Stimulated activated CD4-positive, alpha-beta T cell treated with anti-CD3 and anti-CD28 coated beads, Interleukin-2, amount 100 ng/mL, for 4 hours (primary cell): ENCODE measurements at places on chromosomes 2 and 18.
A peak's percentile ranks its signal among the peaks of the same experiment; 100 is the strongest.

- peak; percentile 72 for DNase-seq
These were observed 35.2 kb downstream of the FAM178B start for GRCh38 chr2:96951125-96951654.

DNA sequence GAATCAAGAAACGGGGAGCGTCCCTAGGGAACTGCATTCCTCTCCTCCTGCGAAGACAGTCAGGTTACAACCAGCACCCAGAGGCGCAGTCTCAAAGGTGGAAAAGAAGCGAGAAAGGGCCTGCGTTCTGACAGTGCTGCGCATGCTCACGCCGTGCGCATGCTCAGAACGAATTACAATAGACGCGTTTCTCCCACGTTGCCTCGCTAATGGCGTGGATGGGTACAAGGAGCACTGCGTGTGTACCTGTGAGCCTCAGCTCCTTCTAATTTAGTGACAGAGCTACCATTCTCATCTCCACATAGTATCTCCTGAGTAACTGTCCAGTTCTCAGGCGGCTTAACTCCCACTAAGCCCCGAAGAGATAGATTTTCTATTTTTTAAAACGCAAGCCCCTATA lies 448.8 kb downstream of the TXNL1 start:
- no peak for DNase-seq

- no peak for DNase-seq
These were observed 303.6 kb upstream of the ID2 start for GRCh38 chr2:8378016-8378810.

- no peak for DNase-seq
These were observed 77.5 kb downstream of the CDCA7 start for GRCh38 chr2:173432049-173432754.

GRCh38 chr2:7004636-7005035 lies 87.4 kb downstream of the RNF144A start:
- no peak for DNase-seq

- no peak for DNase-seq
These were observed 623.1 kb downstream of the CCDC85A start for GRCh38 chr2:56806924-56807323.

- no peak for DNase-seq
These were observed 440.8 kb upstream of the KLHL29 start for GRCh38 chr2:22944143-22944542.

GRCh38 chr2:237712477-237713377 lies 85.3 kb downstream of the LRRFIP1 start:
- no peak for DNase-seq

DNA sequence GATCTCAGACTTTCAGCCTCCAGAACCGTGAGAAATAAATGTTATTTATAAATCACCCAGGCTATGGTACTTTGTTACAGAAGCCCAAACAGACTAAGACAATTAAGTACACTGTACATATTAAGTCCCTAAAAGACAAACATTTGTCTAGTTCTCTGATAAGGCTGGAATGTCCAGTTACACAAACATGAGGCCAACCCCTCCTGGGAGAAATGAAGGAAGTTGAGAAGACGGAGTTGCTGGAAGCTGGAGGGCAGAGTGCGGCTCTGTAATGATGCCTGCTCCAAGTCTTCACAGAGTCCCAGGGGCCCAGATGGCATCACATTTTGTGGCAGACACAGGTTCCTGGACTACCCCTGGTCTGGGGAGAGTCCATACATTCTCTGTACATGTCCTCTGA lies 79.2 kb upstream of the ST8SIA3 start:
- no peak for DNase-seq

DNA sequence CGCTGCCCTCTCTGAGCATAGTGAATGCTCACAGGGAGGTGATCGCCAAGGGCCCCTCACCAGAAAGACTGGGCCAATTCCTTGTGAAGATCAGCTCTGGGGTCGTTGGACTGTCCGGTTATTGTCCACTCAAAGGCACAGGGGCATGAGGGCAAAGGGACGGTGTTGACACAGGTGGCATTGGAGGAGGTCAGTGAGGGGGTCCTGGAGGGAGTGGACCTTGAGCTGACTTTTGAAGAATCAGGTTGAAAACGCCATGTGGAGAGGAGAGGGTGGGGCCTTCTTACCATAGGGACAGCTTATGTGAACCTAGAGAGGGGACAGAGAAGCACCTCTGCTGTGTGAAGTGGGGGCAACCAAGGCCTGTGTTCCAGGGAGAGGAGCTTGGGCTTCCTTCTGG lies 131.5 kb downstream of the TFCP2L1 start:
- no peak for DNase-seq

- DNase-seq, result peak; percentile 22
These were observed 459.5 kb downstream of the DLGAP1 start for GRCh38 chr18:3995476-3996102.

- DNase-seq, result no peak
These were observed 118.3 kb downstream of the CMPK2 start for GRCh38 chr2:6747433-6747832.

DNA sequence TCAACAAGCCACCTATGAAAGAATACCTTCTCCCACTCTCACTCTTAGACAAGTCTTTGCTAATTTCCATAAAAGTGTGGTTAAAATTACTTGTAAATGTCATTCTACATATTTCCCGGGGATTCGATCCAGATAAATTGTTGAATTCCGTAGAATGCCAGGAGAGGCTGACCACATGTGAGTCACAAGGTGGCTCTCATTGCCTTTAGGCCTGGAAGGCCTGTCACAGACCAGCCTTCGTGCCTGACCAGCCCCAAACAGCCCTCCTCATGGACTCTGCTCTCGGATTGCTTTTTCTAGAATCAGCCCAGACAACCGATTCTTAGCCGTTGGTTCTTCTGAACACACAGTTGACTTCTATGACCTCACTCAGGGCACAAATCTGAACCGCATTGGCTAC lies 86.0 kb downstream of the RTN4 start:
- DNase-seq, result no peak

- peak; percentile 3 for DNase-seq
These were observed 40.4 kb upstream of the MTIF2 start for GRCh38 chr2:55309446-55309845.

GRCh38 chr2:23904215-23904614 lies 22.7 kb downstream of the ATAD2B start:
- no peak for DNase-seq

- DNase-seq, result no peak
These were observed 324.9 kb upstream of the MEX3C start for GRCh38 chr18:51522338-51522737.

- DNase-seq, result no peak
These were observed 311.3 kb downstream of the TNS1 start for GRCh38 chr2:217691516-217691915.

GRCh38 chr2:88874063-88874657 lies 182.7 kb downstream of the RPIA start:
- peak; percentile 15 for DNase-seq

- DNase-seq, result no peak
These were observed 280.6 kb downstream of the CALCRL start for GRCh38 chr2:187167491-187167890.

GRCh38 chr2:112605926-112606325 lies 21.5 kb downstream of the CHCHD5 start:
- DNase-seq, result no peak

DNA sequence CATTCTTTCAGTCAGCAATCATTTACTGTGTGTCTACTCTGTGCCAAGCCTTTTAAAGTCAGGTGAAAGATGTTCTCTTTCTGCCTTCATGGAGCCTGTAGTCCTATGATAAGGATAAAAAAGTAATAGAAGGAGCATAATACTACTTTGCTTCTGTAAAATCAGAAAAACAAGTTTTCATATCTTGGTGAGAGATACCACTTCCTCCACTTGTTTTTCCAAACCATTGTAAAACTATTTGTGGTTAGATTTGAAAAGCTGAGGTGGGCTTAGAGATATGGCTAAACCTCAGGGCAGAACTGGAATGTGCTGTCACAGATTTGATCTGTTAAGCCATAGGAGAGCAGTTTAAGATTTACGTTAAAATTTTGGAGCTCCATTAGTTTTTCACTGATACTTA lies 104.7 kb upstream of the FAM117B start:
- DNase-seq, result no peak

- DNase-seq, result no peak
These were observed 102.6 kb downstream of the BAZ2B start for GRCh38 chr2:159513745-159514144.

DNA sequence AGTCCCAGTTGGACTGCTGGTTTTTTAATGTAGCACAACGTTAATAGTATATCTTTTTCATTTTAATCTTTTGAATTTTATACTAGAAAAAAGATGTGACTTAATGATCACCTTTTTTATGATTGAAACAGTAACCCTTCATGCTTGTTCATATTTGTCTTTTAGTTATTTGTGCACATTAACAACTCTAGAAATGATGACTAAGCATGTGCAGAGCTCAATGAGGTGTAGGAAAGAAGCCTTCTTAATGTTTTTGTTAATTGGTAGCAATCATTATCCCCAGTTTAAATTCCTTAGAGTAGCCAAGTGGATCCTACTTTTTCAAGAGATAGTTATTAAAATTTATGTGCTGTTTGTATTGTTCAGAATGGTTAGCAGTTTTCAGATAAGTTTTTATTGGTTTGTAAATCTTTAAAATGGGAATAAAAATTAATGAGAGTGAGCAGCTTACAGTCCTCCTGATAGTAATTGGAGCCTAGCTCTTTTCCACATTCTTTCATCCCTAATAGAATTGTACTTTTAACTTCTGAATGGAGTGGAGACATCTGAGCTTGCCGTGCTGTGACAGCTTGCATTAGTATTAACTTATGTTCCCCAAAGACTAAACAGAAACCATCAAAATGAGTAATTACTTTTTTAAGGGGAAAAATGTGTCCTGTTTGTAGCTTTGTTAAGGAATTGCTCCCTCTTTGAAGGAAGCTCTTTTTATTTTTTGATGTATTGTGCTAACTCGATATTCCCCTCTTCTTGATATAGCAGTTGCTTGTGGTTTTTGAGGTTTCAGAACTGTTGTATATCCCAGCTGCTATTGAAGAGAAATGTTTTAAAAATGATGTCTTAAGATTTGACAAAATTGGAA lies 17.3 kb downstream of the PIK3C3 start:
- no peak for DNase-seq

DNA sequence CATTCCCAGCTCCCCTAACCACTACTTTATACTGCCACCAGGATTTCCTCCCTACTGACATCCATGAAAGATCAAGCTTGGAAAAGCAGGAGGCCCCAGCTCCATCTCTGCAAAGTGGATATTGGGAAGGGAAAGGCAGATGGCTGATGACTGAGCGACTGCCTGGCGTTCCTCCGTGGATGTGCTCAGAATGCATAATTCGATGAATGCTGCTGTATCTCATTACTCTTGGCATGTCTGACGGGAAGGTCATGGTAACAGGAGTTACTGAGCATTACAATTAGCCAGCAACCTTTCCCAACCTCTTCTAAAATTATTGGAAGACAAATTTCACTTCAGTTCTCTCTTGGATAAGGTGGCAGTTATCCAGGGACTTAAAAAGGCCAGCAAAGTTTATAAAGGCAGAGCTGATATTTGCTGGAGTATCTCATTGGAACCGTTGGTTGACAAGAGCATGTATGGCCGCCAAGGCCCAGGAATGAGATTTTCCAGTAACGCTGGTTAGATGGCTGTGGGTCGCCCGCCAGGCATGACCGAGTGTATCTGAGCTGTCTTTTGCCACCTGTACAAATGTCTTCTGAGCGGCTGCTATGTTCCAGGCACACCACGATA lies 34.5 kb downstream of the KCNE4 start:
- no peak for DNase-seq

DNA sequence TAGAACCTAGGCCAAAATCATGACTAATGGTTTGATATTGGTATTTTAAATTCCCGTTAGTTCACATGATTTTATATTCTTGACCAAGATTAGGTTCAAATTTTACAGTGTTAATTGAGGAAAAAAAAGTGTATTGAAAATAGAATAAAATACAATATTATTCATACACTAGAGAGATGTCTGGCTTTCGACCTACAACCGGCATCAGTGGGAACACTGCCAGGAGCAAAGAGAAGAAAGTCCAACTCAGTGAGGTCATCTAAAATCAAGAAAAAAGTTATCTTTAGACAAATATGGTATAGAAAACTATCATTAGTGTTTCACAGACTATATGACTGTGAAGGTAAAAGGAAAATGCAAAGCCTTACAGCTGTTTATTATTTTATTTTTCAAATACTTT lies 81.5 kb downstream of the PIGN start:
- DNase-seq, result no peak

- no peak for DNase-seq
These were observed 4.0 kb downstream of the CHRNG start for GRCh38 chr2:232543491-232543890.

GRCh38 chr18:48844271-48844670 lies 106.5 kb downstream of the SMAD7 start:
- DNase-seq, result no peak

DNA sequence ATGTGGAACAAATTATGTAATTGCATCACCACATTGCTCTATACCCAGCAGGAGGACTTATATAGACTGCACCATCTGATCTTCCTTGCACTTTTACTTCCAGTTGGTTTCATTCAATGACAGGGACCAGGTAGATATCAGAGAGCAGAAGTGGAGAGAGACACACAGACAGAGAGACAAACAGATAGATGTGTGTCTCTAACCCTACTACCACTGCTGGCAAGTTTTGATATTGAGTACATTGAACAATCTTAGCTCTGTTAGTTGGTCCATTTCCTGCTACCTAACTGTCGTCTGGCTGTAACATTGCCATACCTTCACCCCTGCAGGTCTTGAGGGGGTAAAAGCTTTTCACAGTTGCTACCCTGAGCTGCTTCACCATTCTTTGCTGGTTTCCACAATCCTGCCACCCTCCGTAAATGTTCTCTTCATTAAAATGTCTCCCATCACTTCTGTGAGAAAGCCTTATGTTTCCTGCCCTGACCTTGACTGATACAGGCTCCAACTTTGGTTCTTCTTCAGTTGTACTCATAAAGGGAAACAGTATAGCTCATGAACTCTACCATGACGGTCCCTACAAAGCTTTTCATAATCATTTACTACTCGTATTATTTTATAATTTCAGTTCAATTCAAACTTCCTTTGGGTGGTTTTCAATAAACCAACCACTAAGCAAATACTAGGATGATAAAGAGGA lies 62.3 kb upstream of the ITGA4 start:
- no peak for DNase-seq

DNA sequence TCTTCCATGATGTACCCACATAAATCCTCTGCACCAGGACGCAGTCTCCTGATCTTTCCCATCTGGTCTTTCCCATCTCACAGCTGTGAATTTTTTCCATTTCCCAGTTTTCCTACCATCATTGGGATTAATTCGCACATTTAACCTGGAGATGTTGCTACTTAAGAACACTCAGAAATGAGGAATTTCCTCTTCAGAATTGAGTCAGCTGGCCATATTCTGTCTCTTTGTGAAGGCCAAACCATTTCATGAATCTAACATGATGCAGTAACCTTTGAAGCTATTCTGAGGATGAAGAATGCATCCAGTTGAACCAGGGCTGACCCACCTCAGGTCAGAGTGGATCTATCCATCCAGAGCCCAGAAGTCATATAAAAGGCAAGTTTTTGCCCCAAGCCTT lies 326.8 kb downstream of the SETBP1 start:
- DNase-seq, result no peak
